ENCODE measurements at places on chromosomes 11 and 22.

- DNase-seq = peak; percentile 80
Observed at GRCh38 chr22:42437488-42438292, 5.5 kb upstream of the NFAM1 start.

- no peak for DNase-seq
Observed at GRCh38 chr11:33931067-33931466, 39.2 kb upstream of the LMO2 start.

- no peak for DNase-seq
Observed at GRCh38 chr22:48394787-48395186, 1432.9 kb downstream of the BRD1 start.

DNA sequence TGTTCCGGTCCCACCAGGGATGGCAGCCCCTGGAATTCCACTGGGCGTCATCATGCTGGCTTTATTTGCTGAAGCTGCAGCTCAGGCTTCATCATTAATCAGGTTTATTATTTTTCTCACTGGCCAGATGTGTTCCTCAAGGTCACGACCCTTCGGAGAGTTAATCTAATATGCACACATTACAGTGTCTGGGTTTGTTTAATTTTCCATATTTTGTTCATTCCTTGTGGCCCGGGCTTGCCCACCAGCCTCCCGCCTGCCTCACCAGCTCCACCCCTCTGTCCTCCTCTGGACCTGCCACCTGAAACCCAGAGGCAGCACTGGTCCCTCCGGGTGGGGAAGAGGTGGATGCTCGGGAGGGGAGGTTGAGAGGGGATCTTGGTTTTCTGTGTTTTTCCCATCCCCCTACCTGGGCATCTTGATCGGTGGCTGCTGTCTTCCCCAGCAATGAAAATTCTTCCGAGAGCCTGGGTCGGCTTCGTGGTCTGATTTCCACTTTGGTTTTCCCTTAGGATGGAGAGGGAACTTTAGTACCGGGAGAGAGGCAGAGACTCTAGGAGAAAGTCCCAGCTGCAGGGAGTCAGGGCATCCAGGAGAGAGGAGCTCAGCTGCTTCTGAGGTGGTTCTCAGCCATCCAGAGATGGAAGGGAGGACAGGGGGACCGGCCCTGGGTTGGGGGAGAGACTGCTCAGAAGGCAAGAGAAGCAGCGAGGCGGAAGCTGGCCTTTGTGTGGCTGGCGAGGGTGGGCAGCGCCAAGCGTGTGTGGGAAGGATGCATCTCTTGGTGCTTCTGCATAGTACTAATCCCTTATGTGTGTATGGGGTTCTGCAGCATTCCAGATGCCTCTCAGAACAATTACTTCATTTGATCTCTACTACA lies 2.1 kb downstream of the GRIK4 start:
- DNase-seq = no peak

GRCh38 chr11:106482917-106483785 lies 405.7 kb downstream of the AASDHPPT start:
- DNase-seq = no peak

DNA sequence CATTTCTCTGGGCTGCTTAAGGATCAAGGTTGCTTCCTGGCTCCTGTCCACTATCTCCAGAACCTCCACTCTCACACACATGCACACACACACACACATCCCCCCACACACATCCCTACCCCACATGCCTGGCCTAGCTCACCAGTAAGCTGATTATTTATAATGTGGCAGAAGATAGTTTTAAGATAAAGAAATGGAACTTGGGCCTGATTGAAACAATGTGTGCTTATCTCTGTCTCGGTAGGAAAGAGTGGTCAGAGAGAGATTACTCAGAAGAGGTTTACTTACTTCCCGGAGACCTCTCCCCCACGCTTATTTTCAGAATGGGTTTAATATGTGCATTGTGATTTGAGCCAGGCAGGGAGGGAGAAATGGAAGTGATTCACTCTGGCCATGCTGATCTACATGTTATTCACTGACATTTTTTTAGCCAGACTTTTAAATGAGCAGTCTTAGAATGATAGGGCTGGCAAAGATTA lies 422.4 kb downstream of the TENM4 start:
- DNase-seq = no peak

GRCh38 chr11:29243616-29244015 lies 773.2 kb downstream of the KCNA4 start:
- DNase-seq = no peak

DNA sequence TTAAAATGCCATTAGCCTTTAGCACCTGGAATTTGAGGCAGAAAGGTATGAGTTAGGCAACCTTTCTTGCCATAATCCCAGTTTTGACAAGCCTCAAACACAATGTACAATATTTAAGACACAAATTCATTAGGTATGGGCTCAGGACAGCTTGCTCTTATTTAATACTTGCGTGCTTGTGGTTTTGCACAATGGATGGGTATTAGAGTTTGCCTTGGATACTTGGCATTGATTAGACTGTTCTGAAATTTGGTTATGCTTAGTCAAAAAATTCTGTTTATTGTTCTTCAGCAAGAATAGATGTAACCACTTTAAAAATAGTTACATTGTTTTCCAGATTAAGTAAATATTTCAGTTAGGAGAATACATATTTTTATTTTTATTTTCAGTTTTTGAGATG lies 5.4 kb upstream of the C11orf65 start:
- DNase-seq = no peak

DNA sequence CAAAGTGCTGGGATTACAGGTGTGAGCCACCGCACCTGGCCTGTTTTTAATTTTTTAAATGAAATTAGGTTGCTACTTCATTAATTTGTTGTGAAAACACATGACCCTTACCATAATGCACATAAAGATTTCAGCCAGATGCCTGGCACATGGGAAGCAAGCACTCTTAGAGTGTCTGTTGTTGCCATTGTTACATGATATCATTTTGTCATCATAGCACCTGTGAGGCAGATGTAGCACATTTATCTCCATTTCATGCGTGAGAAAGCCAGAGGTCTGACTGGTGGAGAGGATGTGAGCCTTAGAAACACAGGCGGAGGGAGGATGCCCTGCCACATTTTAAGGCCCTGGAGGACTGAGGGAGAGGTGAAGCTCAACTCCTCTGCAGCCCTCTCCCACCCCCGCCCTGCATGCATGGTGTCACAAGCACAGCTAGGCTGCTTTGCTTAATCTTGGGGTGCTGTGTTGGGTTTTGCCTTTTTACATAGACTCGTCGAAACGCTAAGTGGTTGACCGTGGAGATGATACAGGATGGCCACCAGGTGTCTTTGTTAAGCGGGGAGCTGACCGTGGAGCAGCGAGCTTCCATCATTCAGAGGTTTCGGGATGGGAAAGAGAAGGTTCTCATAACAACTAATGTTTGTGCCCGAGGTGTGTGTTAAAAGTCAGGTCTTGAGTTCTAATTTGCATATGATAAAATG lies 14.0 kb downstream of the DDX25 start:
- DNase-seq = no peak

GRCh38 chr11:15629690-15630321 lies 515.1 kb downstream of the INSC start:
- no peak for DNase-seq

DNA sequence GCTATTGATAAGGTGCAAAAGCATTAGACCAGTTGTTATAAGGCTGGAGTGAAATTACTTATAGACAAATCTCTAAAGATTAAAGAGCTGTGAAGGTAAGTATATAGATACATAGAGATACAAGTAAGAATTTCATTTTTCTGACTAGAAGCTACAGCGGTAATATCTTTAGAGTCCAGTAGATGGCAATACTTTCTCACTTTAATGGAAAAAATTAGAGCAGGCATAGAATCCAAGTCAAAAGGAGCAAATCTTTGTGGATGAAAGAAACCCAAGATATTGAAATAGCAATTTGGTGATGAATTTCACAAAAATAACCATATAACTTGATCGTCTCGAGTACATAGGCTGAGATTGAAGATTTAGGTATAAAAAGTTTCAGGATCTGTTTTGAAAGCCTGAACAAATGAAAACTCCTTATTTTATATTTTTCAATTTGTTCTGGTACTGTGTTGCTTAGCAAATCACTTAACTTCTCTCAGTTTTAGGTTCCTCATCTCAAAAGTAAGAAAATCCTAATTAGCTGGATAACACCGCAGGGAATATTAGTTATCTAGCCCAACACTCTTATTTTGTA lies 81.9 kb downstream of the UVRAG start:
- no peak for DNase-seq

All from effector memory CD4-positive, alpha-beta T cell (primary cell).